ENCODE measurements at places on chromosomes 1 and 21. TPM values are rescaled to one million over a fixed set of nuclear protein-coding genes. Genes with fewer than 3 reads are reported as not detected.

Gene SHISA4
- 20.9 TPM for total RNA-seq

Gene RSBN1
- total RNA-seq, result 23.7 TPM

Gene BGLAP
- total RNA-seq, result not detected

Gene LMX1A
- total RNA-seq, result not detected

Gene MFAP2
- 47.7 TPM for total RNA-seq

Gene DNTTIP2
- total RNA-seq, result 39.0 TPM

Gene C8B
- not detected for total RNA-seq

Gene RAVER2
- total RNA-seq, result 7.2 TPM

Gene UTP11
- 23.1 TPM for total RNA-seq

Gene FCER1G
- total RNA-seq, result not detected

Gene PIGC
- total RNA-seq, result 25.2 TPM

Gene LHX8
- not detected for total RNA-seq

Gene CALML6
- total RNA-seq, result 0.36 TPM

Gene SPOCD1
- total RNA-seq, result 37.2 TPM

Gene SLAMF7
- not detected for total RNA-seq

Gene KLF17
- total RNA-seq, result 1.1 TPM

Gene KRTAP25-1
- total RNA-seq, result not detected

Gene CHODL
- 5.7 TPM for total RNA-seq

Gene RBP7
- not detected for total RNA-seq

Gene ZNF644
- 58.9 TPM for total RNA-seq

Gene CHML
- total RNA-seq, result 2.8 TPM

Gene PKLR
- total RNA-seq, result not detected

Gene DCAF6
- 83.4 TPM for total RNA-seq

Gene TNFRSF1B
- total RNA-seq, result 10.7 TPM

Gene AADACL3
- not detected for total RNA-seq

Gene DMBX1
- total RNA-seq, result not detected
